Activated T-cell treated with anti-CD3 and anti-CD28 coated beads, Interleukin-2, amount 50 U/mL, for 72 hours (primary cell): ENCODE measurements at places on chromosomes 12 and 14. TPM values are rescaled to one million over a fixed set of nuclear protein-coding genes. Genes with fewer than 3 reads are reported as not detected.

DNA sequence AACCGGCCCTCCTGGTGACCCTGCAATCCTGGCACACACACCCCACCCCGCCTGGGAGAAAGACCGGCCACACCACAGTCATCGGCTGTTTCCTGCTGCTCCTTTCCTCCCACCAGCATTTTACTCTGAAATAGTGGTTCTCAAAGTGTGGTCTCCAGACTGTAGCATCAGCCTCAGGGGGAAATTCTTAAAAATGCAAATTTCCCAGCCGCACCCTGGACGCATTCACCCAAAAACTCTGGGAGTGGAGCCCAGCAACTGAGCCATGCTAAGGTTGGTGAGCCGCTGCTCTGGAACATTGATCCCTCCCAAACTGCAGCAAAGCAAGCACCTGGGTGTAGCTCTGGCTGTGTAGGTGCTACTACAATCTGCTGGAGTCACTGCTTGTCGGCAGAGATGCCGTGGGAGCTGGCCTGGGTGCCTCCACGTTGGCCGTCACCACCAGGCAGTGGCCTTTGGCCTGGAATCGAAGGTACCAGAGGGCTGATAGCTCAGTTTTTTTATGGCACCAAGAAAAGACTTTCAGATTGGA, 38.4 kb upstream of the BCL2L14 start:
- peak overlapping the region; percentile 75 for H3K4me3 ChIP-seq
- DNase-seq: no peak
- peaks cover 8% of the 10 kb centered on the region for H3K36me3 ChIP-seq

DNA sequence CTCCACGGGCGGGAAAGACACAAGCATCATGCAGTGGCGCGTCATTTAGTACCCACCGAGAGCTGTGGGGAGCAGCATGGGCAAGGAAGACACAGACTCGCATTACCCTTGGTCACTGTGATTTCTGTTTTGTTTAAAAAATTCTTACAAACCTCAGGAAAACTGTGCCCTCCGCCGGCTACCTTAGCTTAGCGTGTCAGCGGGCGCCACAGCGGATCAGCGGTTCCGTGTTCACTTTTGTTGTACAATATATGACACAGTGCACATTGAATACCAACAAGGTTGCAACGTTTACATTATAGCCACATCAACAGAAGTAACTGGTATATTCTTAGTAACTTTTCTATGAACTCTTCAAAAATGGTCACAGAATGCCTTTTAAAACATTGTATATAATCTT, 125.2 kb upstream of the EVL start:
- H3K36me3 ChIP-seq: no peaks in the 10 kb centered on the region
- peaks cover 11% of the 10 kb centered on the region for H3K27me3 ChIP-seq
- DNase-seq: no peak
- no peak overlapping the region for H3K27ac ChIP-seq
- no peak overlapping the region for H3K4me3 ChIP-seq

- H3K36me3 ChIP-seq: peaks cover 2% of the 10 kb centered on the region
- no peaks in the 10 kb centered on the region for H3K4me1 ChIP-seq
- no peaks in the 10 kb centered on the region for H3K27me3 ChIP-seq
- no peak for DNase-seq
- H3K27ac ChIP-seq: no peak overlapping the region
Observed at GRCh38 chr12:30595742-30596141, 99.9 kb downstream of the IPO8 start.

DNA sequence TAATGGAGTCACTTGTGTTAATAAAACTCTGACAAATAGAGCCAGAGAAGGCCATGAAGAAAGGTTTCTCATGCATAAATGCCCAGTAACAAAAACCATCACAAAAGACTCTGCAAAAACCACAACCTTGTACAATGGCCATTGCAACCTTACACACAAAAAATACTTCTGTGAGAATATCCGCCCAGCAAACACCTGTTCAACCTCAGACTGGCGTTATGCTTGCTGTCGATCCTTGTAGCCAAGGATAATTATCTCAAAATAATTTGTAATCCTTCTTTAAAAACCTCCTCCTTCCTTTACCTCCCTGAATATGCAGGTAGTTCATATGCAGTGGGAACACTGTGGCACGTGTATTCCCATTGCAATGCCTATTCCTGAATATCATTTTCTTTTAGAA, 157.1 kb downstream of the SLC41A2 start:
- no peak overlapping the region for H3K27ac ChIP-seq
- no peak overlapping the region for H3K4me3 ChIP-seq
- H3K36me3 ChIP-seq: no peaks in the 10 kb centered on the region
- H3K4me1 ChIP-seq: no peaks in the 10 kb centered on the region
- no peaks in the 10 kb centered on the region for H3K27me3 ChIP-seq

DNA sequence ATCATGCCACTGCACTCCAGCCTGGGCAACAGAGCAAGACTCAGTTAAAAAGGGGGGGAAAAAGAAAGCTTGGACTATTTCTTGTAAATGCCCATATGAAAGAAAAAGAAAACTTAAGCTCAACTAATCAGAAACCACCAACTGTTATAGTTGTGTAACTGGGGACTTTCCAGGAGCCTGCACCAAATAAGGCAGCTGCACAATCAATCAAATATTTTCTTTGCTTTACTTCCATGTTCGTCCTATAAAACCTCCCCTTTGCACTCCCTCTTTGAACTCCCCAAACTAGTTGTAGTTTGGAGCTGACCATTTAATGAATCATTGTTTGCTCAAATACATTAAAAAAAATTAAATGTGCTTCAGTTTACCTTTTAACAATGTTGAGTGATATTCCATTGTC, 54.9 kb downstream of the OTOGL start:
- peak overlapping the region; percentile 13 for H3K27ac ChIP-seq
- H3K27me3 ChIP-seq: peaks cover 5% of the 10 kb centered on the region
- no peak overlapping the region for H3K4me3 ChIP-seq

DNA sequence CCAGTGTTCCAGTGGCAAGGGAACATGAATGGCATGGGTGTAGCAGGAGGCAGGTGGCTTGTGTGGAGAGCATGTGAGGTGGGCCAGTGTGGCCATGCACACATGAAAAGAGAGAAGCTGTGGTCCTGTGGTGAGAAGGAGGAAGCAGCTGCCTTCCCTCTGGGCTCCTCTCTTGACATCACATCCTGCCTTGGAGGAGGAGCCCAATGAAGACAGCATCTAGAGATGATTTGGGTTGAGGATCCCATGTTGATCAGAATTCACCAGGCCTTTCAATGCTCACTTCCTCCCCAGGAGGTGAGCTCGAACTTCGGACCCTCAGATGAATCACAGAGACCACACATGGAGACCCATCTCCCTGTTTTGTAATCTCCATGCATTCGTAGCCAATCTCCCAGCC, 82.6 kb downstream of the LRRC74A start:
- H3K4me3 ChIP-seq: peak overlapping the region; percentile 23
- no peaks in the 10 kb centered on the region for H3K27me3 ChIP-seq
- peaks cover 39% of the 10 kb centered on the region for H3K4me1 ChIP-seq
- DNase-seq: peak; percentile 59
- H3K27ac ChIP-seq: peak overlapping the region; percentile 4
- peaks cover 2% of the 10 kb centered on the region for H3K36me3 ChIP-seq

DNA sequence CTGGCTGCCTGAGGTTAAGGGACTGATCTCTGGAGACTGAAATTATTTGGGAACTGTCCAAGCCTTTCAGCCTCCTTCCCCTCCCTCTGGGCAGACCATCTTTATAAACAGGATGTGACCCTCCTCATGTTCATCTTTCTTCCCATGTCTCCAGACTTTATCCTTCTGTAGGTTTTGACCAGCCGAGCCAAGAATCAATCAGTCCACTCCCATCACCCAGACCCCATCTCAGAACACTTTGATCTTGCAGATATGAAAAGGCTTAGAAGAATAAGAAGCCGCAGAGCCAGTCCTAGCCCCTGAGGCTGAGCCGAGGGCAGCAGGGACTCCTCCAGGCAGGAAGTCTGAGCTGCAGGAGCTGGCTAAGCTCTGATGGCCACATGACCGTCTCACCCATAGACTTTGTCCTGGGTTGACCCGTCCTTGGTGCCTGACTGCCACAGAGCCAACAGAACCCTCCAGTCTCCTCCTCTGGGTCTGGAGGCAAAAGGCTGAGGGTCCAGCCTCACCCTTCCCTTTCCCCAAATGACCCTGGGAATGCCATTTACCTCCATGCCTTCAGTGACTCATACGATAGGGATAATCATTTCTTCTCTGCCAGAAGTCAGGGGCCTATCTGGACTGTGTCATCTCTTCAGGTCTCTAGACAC, 1.6 kb downstream of the KRT71 start:
- no peak for DNase-seq
- peaks cover 16% of the 10 kb centered on the region for H3K27me3 ChIP-seq
- no peaks in the 10 kb centered on the region for H3K36me3 ChIP-seq
- H3K4me1 ChIP-seq: no peaks in the 10 kb centered on the region
- H3K27ac ChIP-seq: no peak overlapping the region

- peaks cover 6% of the 10 kb centered on the region for H3K27me3 ChIP-seq
- H3K4me3 ChIP-seq: peak overlapping the region; percentile 75
- no peaks in the 10 kb centered on the region for H3K4me1 ChIP-seq
- no peaks in the 10 kb centered on the region for H3K36me3 ChIP-seq
- H3K27ac ChIP-seq: no peak overlapping the region
- DNase-seq: no peak
Observed at GRCh38 chr12:59383079-59383822, 212.6 kb upstream of the SLC16A7 start.

DNA sequence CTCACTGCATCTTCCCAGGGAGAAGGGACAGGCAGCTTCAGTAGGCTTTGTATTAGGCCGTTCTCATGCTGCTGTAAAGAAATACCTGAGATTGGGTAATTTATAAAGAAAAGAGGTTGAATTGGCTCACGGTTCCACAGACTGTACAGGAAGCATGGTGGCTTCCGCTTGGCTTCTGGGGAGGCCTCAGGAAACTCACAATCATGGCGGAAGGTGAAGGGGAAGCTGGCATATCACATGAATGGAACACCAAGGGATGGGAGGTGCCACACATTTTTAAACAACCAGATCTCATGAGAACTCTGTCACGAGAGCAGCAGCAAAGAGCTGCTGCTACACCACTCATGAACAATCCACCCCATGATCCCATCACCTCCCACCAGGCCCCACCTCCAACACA, 182.2 kb upstream of the SFSWAP start:
- no peaks in the 10 kb centered on the region for H3K4me1 ChIP-seq
- H3K27ac ChIP-seq: no peak overlapping the region
- H3K27me3 ChIP-seq: no peaks in the 10 kb centered on the region
- H3K36me3 ChIP-seq: no peaks in the 10 kb centered on the region
- no peak for DNase-seq

- DNase-seq: no peak
- no peak overlapping the region for H3K4me3 ChIP-seq
- H3K36me3 ChIP-seq: peaks cover 2% of the 10 kb centered on the region
Observed at GRCh38 chr12:58766513-58766870, 153.8 kb downstream of the LRIG3 start.

GRCh38 chr14:65738339-65738738, 325.8 kb downstream of the FUT8 start:
- no peak overlapping the region for H3K4me3 ChIP-seq
- H3K27me3 ChIP-seq: no peaks in the 10 kb centered on the region
- no peaks in the 10 kb centered on the region for H3K4me1 ChIP-seq
- DNase-seq: no peak
- no peak overlapping the region for H3K27ac ChIP-seq
- peaks cover 15% of the 10 kb centered on the region for H3K36me3 ChIP-seq

DNA sequence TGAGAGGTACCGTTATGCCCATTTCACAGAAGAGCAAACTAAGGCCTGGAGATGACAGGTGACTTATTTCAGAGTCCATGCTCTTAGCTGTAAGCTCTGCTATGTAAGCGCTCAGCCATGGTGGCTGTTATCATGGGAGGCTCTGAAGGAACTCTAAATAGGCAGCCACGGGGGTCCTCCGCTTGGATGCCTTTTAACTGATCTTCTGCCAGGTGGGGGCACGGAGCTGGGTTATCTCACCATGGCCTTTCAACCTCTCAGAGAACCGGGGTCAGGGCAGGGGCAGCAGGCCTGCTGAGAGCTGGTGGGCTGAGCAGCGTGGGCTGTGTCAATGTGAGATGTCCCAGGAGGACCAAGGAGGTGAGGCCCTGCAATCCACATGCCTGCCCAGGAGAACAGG, 49.7 kb upstream of the RBM19 start:
- H3K4me1 ChIP-seq: no peaks in the 10 kb centered on the region
- H3K27ac ChIP-seq: no peak overlapping the region
- H3K4me3 ChIP-seq: no peak overlapping the region
- peaks cover 2% of the 10 kb centered on the region for H3K36me3 ChIP-seq
- peaks cover 35% of the 10 kb centered on the region for H3K27me3 ChIP-seq

- H3K27ac ChIP-seq: no peak overlapping the region
- peaks cover 85% of the 10 kb centered on the region for H3K27me3 ChIP-seq
- H3K36me3 ChIP-seq: no peaks in the 10 kb centered on the region
- peak overlapping the region; percentile 29 for H3K4me3 ChIP-seq
- DNase-seq: no peak
Observed at GRCh38 chr12:48982397-48983080, 4.4 kb downstream of the WNT1 start.

DNA sequence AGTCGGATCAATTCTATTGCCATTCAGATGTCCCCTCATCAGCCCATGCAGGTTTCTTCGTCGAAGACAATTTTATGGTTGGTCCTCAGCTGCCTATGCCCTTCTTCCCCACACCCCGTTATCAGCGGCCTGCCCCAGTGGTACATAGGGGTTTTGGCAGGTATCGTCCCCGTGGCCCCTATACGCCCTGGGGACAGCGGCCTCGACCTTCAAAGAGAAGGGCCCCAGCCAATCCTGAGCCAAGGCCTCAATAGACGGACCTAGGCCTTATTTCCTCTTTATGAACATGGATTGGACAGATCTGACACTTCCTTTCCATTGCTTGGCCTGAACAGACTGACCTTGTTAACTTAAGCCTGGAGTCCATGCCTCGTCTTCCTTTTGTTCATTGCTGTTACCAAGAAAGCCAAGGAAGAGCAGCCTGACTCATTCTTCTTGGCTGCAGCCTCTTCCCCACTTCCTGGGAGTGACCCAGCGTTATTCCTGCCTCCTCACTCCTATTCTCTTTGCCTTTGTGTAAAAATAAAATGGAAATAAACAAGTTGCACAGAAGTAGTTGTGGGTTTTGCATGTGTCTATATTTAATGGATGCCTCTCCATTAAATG, 156.5 kb upstream of the AMIGO2 start:
- H3K36me3 ChIP-seq: peaks cover 48% of the 10 kb centered on the region
- no peaks in the 10 kb centered on the region for H3K27me3 ChIP-seq
- no peak for DNase-seq
- peak overlapping the region; percentile 60 for H3K27ac ChIP-seq
- peaks cover 45% of the 10 kb centered on the region for H3K4me1 ChIP-seq

RTN1 gene
- total RNA-seq: not detected

RPGRIP1 gene
- not detected for total RNA-seq

OLR1 gene
- total RNA-seq: not detected

METTL17 gene
- 91.2 TPM for total RNA-seq

CELA1 gene
- not detected for total RNA-seq

CCDC197 gene
- 2.2 TPM for total RNA-seq

ADCY6 gene
- 0.67 TPM for total RNA-seq

CLEC4C gene
- not detected for total RNA-seq
